ENCODE measurements at places on chromosomes 5 and 9.
A peak's percentile ranks its signal among the peaks of the same experiment; 100 is the strongest.

- no peak for DNase-seq
Measured at GRCh38 chr9:84304166-84304565, 36.4 kb downstream of the SLC28A3 start.

DNA sequence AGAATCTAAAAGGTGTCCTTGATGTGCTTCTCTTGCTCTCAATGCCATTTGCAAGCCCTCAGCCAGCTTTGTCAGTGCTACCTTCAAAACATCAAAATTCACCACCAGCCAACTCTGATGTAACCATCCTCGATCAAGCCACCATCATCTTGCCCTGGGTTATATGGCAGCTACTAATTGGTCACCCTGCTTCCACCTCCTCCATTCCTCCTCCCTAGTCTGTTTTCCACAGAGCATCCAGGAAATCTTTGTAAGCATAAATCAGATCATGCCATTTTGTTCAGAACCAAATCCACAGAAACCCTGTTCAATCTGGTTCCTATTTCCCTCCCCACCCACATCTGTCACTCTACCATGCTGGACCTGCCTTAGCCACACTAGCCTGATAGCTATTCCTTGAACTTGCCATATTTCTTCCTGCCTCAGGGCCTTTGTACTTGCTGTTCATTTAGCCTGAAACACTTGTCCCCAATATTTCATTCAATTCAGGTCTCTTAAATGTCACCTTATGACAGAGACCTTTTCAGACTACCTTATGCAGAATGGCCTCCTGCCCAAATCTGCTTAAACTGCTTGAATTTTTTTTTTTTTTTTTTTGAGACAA, 1.9 kb upstream of the B4GALT1 start:
- no peak for DNase-seq

GRCh38 chr5:168020542-168021294, 270.7 kb upstream of the WWC1 start:
- no peak for DNase-seq

- DNase-seq: no peak
Measured at GRCh38 chr5:171577042-171577758, 157.8 kb downstream of the FGF18 start.

- DNase-seq: peak; percentile 4
Measured at GRCh38 chr5:176754376-176754973, 55.9 kb upstream of the UNC5A start.

DNA sequence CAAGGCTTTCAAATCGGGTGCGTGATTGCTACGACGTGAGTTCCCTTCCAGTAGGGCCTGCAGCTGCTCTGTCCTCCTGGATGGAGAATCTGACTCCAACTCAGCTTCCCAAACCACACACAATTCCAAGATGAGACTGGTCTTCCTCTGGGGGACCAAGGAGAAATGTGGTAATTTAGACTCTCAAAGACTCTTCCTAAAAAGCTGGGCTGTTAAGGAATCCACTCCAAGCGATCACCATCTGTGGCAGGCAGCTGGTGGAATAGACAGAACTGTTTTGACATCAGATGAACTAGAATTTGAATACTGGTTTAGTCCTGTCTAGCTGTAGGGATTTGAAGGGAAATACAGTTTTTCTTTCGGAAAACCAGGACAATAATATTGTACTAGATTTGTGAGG, 130.7 kb upstream of the KLF4 start:
- no peak for DNase-seq

DNA sequence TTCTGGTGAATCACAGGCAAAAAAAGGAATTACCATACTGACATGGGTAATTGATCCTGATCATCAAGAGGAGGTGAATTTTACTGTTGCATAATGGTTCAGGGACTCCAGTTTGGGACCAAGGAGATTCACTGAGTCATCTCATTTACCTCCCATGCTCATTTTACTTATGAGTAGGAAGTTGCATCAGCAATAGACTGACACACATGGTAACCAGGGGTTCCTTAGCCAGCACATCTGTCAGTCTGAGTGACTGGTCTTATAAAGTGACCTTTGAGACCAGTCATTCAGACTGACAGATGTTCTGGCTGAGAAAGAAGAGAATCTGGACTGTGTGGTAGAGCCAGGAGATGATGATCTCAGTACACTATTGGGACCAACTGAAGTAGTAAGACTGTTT, 384.6 kb upstream of the CD180 start:
- DNase-seq: peak; percentile 67

DNA sequence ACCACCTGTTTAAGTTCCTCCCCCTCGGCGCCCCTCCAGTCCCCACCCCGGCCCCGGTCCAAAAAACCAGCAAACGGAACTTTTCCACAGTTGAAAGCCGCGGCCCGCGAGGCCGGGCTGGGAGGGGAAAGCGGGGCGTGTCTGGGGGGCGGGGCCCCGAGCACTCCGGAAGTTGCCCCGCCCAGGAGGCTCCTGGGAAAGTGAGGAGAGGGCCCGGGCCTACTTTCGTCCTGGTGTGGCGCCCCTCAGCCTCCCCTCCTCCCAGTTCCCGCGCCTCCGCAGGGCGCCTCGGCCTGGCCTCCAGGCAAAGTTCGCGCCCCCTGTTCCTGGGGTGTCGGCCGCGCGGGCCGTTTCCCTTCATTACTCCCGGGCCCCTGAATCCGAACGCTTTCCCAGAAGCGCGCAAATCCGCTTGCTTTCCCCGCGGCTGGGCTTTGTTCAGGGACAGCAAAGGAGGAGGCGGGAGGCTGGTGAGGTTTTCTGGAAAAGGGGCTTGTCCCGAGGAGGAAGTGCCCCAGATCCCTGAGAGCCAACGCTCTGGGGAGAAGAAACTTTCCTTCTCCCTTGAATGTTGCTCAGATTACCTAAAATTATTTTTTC, 4.5 kb upstream of the DMRT3 start:
- no peak for DNase-seq

DNA sequence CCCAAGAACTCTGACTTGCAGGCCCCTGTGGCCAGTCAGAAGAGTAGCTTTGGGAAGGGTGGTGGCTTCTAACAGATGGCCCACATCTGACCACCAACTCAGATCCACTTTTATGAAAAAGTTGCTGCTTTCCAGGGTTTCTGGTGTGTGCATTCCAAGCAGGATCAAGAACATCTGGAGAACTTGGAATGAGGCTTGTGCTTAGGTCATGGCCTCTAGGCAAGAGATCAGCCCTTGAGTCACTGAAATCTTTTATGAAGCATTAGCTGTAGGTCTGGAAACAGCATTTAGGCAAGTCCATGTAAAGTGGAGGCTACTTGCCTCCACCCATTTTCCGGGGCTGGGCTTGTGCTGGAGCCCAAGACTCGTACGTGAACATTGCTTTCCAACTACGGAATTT, 433.3 kb downstream of the SH3GL2 start:
- no peak for DNase-seq

- DNase-seq: no peak
Measured at GRCh38 chr9:93908591-93909241, 46.4 kb downstream of the BARX1 start.

DNA sequence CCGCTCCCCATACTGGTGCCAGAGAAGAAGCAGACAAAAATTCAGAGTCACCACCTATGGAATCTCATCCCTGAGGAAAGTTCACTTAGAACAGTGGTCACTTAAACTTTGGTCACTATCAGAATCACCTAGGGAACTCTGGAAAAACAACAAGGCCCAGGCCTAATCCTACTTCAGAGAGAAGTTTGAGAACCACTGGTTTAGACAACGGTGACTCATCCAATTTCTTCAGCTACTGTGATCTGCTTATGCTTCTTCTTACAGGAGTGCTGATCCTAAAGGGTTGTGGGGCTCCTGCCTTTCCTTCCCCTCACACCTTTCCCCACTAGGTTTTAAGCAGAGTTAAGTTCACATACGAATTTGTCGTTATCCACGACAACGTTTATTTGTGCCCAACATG, 194.7 kb upstream of the KLF4 start:
- peak; percentile 69 for DNase-seq

DNA sequence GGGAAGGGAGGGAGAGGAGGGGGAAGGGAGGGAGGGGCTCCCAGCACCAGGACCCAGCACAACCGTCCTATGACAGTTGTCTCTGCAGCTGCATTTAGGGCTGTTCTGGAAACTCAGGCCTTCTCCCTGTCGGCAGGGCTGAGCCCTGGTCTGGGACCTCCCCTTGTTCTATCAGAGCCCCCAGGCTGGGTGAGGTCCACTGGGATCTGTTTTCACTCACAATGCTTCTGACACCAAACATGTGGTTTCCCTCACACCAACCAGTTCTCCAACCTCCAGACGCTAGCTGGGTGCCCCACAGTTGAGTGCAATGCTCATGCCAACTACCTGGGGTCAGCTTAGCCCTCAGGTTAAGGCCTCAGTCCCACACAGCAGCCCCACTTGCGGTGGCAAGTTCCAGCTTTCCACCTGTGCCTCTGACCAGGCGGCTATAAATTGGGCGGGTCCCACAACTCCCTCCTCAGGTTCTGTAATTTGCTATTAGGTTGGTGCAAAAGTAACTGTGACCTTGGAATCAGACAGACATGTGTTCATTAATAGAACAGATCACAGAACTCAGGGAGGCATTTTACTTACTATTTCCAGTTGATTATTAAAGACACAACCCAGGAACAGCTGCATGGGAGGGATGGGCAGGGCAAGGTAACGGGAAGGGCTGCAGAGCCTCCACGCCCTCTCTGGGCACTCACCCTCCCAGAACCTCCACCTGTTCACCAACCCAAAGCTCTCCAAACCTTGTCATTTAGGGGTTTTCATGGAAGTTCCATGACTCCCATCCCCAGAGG, 13.5 kb downstream of the ADAMTS2 start:
- no peak for DNase-seq

GRCh38 chr9:128206916-128207910, 4.0 kb downstream of the DNM1 start:
- DNase-seq: peak; percentile 59

- no peak for DNase-seq
Measured at GRCh38 chr5:31104775-31105174, 88.7 kb upstream of the CDH6 start.

- no peak for DNase-seq
Measured at GRCh38 chr9:530681-531080, 310.8 kb upstream of the DMRT1 start.

DNA sequence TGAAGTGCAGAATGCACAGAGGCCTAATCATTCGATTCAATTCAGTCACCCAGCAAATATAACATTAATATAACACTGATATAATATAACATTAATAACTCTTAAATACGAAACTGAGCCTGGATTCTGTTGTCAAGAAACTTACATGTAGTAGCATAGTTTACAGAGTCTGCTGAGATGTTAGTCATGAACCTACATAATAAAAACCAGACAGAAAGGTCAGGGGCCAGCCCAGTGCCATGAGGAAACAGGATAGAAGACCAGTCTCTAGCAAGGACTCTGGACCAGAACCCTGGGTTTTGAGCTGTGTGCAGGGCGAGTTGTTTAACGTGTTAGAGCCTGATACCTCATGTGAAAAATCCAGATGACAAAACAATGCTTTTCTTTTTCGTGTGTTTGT, 234.7 kb downstream of the NR2F1-AS1 start:
- peak; percentile 76 for DNase-seq

DNA sequence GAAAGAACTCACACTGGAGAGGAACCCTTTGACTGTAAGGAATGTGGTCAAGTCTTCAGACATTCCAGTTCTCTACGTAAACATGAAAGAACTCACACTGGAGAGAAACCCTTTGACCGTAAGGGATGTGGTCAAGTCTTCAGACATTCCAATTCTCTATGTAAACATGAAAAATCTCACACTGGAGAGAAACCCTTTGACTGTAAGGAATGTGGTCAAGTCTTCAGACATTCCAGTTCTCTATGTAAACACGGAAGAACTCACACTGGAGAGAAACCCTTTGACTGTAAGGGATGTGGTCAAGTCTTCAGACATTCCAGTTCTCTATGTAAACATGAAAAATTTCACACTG, 32.6 kb downstream of the MAPK9 start:
- DNase-seq: no peak

DNA sequence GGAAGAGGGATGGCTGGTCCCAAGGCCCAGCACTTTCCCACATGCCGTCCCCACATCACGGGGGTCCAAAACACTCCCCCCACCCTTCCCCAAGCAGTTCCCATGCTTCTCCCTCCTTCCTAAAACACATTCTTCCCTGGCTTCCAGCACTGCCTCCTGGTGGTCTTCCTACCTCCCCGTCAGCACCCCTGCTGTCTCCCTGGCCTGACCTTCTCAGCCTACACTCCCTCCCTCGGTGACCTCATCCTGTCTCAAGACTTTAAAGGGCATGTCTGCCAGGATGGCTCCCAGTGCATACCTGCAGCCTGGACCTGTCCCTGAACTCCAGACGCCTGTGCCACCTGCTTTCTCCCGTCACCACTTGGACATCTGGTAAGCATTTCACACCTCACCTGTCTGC, 4.3 kb upstream of the NCS1 start:
- no peak for DNase-seq

DNA sequence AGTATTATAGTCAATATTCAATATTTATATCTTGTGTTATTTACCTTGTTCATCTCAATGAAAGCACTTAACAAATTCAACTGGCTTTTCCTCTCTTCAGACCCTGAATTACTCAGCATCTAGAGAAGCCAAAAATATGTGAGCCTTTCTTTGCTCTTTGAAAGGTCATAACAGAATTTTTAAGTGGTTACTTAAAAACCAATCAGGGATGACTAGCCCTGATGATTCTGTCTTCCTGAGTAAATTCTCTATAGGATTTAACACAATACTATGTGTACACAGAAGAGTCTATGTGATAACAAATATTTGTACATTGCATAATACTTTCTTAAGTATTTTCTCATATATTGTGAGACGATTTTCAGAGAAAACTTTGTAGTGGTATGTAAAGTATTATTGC, 546.3 kb downstream of the MAT2B start:
- no peak for DNase-seq

DNA sequence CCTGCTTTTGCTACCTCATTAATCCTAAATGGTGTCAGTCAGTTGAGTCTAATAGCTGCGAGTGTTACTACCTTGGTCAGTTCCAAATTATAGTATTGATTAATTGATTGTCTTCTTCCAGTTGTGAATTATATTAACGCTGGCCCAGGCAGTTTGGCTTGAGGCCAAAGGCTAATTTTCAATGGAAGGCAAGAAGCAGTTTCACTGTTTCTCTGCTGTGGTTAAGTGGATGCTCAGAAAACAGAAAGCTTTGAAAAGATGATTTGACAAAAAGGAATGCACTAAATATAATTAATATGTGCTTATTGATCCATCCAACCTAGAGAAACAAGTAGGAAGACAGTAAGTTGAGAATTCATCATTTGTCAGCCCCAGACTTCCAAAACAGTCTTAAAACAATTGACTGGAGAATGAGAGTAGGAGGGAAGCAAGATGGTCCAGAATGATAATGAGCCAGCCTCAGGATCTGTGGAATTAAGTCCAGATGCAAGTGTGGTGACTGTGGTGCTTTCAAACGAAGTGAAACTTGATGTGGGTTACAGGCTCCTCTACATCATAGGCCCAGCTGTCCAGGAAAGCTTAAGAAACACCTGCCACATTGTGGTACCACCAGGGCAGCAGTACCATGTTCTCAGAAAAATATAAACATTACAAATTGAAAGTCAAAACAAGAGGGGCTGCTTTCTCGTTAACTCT, 1371.0 kb upstream of the DMAC1 start:
- no peak for DNase-seq

GRCh38 chr5:863244-863805, 12.5 kb upstream of the ZDHHC11 start:
- DNase-seq: no peak

GRCh38 chr9:127692071-127692470, 14.7 kb upstream of the CFAP157 start:
- no peak for DNase-seq

Data from foreskin fibroblast (primary cell).